ENCODE measurements at places on chromosomes 1 and 21.

- DNase-seq, result peak; percentile 64
Measured at GRCh38 chr1:113930499-113931161, 1.5 kb downstream of the HIPK1 start.

GRCh38 chr1:25484096-25484495 lies 53.4 kb downstream of the MACO1 start:
- no peak for DNase-seq

DNA sequence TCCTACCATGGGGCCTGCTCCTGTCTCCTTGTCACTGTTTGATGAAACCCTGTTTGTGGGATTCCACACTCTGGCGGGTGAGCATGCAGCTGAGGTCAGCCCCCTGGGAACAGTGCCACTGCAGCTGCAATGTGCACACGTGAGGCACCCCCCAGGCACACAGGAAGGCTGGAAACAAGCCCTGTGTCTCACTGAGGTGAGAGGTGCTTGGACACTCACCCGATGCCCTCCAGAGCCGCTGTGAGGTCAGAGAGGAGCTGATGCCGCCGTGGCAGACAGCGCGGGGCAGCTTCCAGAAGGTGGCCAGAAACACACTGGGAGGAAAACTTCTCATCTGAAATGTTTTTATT lies 49.7 kb downstream of the SLX9 start:
- no peak for DNase-seq

GRCh38 chr1:11331036-11331944 lies 58.3 kb downstream of the UBIAD1 start:
- DNase-seq, result no peak

GRCh38 chr1:244021427-244021826 lies 29.7 kb upstream of the ZBTB18 start:
- no peak for DNase-seq

DNA sequence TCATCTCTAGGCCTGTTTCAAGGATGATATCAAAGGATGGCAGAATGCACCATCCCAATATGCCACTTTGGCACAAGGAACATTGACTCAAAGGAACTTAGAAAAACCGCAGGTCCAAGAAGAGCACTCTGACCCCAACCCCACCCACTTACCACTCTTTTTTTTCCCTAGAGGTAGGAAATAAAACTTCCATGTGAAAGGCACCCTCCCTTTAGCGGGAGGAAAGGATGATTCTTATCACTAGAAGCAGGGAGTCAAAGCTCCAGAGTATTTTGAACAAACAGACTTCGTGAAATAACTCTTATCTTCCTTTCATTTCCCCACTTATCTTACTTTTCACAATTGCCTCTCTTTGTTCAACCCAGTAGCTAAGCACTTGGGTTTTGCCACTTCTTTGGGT lies 22.2 kb downstream of the PSMG1 start:
- DNase-seq, result no peak

DNA sequence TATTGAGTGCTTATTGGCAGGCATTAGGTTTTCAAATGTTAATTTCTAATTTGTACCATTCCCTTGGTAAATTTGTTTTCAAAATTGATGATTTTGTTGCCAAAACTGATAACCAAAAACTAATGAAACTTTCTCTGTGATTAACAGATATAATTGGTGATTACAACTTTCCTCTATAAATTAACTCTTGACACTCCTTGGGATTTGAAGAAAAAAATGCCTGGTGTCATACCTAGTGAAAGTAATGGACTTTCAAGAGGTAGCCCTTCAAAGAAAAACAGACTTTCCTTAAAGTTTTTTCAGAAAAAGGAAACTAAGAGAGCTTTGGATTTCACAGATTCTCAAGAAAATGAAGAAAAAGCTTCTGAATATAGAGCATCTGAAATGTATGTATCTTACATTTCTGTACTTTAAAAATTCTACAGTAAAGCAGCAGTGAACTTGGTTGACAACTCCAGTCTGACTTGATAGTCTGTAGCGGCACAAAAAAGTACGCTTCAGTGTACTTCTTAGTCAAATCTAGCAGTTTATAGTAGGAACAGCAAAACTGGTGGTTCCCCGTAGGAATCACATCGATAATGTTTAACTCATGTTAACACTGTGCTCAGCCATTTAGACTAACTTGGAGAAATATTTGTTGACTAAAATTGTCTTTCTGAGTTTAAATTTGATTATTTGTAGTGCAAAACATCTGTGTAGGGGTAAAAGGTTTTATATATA lies 3.0 kb downstream of the USP1 start:
- DNase-seq, result no peak

DNA sequence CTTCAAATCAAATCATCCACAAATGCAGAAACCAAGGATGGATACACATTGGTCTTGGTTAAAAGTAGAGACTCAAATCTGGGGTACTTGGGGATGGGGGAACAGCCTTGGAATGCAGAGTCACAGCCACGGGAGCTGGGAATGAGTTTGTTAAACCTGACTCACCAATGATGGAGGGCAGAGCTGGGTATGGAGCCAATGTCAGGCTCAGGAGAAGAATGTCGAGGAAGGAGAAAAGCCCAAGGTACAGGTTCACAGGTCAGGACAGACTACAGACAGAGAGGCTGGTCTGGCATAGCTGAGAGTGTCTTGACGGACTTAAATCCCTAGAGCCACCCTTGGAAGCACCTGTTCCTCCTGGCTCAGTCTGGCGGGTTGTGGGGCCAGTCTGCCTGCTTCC lies 237.6 kb downstream of the NTNG1 start:
- no peak for DNase-seq

- DNase-seq, result no peak
Measured at GRCh38 chr1:235357485-235358373, 9.5 kb upstream of the TBCE start.

- DNase-seq, result no peak
Measured at GRCh38 chr1:211501711-211502400, 9.9 kb upstream of the RD3 start.

GRCh38 chr1:29245876-29246275 lies 9.6 kb downstream of the PTPRU start:
- no peak for DNase-seq

GRCh38 chr1:59318271-59318860 lies 21.5 kb downstream of the FGGY start:
- no peak for DNase-seq

GRCh38 chr1:56135864-56136147 lies 443.6 kb downstream of the PLPP3 start:
- no peak for DNase-seq

DNA sequence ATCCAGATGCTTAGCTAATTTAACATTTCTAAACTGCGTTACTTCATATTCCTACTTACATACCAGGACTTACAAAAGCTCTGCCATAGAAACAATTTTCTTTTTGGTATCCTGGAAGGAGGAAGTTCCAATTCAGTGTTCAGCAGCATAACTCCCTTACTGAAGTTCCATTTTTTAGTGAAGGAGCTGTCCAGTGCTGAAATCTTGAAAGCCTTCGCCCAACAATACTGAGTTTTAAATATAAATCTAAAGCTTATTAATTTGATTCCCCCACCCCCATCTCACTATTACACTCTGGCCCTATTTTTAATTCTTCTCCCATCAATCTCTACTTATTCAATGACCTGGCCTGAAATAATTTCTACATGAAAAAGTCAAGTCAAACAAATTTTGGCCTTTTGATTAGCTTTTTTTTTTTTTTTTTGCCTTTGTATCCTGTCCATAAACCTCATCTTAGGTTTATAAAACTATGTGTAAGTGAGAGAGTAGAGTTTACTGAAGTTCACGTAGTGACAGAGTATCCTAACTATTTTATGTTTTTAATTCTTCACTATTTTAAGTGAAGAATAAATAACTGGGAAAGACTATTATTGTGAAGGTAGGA lies 323.0 kb upstream of the PLD5 start:
- DNase-seq, result no peak

DNA sequence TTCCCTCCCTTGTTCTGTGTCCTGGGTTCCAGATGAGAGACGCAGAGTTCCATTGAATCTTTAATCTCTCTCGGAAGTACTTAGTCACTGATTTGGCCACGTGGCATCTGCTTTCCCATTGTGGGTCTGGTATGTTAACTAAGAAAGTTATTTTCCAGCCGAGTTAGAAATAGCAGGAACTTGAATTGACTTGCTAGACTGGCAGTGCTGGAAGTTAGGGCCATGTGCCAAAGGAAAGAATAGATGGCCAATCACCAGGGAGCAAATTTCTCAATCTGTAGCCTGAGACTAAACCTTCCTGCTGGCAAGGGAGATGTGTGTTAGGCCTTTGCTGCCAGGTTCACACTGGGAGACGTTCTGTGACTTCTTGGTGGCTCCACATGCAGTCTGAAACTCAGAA lies 24.2 kb upstream of the SLFNL1 start:
- DNase-seq, result no peak

GRCh38 chr1:22117851-22118250 lies 25.0 kb downstream of the WNT4 start:
- DNase-seq, result no peak

GRCh38 chr1:202201266-202201665 lies 7.7 kb downstream of the LGR6 start:
- no peak for DNase-seq

DNA sequence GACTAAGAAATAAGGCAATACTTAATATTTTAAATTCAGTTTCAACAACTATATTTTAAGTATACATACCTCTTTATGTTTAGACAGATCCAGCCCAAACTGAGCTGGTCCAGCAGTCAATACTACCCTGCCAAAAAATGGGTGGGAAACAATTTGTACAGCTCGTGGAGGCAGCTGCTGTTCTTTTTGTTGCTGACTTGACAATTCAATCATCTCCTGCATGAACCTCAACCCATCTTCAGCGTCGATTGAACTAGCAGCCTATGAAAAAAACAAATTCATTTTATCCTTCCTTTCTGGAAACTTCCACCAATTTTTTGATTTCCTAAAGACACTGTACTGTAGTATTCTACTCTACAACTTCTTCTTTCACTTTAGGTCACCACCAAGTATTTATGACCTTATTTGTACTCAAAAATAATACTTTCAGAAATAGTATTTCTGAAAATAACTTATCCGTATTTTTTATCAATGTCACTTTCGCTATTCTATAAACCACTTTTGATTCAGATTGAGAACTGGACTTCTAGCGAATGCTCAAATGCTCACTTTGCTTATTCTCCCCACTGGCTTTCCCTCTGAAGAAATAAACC lies 46.5 kb downstream of the EDEM3 start:
- DNase-seq, result no peak

GRCh38 chr1:154860156-154860870 lies 9.8 kb downstream of the KCNN3 start:
- DNase-seq, result no peak

- no peak for DNase-seq
Measured at GRCh38 chr21:28111151-28111619, 881.5 kb downstream of the LTN1 start.

DNA sequence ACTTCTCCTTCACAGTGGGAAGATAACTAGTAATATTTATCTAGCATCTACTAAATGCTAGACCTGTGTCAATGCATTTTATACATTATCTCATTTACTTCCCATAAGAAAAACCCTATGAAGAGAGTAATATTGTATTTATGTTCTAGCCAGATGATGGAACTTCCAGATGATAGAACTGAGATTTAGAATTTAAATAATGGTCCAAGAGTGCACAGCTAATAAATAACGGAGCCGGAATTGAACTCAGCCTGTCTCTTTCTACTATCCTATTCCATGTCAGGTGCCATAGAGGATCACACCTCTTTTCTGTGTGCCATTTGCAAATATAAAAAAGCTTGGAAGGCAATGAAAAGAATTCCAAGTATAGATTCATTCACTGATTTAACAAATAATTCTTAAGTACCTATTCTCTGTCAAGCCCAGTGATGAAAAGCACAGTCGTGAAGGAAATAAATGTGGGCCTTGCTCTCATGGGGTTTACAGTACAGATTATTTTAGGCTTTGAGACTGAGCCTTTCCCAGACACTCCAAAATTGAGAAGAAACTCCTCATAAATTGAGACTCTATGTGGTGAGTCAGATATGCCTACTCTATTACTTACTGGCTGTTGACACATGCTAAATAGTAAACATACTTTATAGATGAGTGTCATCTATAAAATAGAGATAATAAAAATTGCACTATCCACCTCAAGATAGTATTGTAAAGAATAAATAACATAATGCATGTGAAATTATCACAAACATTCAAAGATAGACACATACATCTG lies 378.0 kb upstream of the PRMT6 start:
- no peak for DNase-seq
